ENCODE measurements at places on chromosomes 3 and 15.
A peak's percentile ranks its signal among the peaks of the same experiment; 100 is the strongest.

GRCh38 chr15:95470997-95471689 lies 859.4 kb upstream of the NR2F2 start:
- DNase-seq: no peak

- no peak for DNase-seq
Observed at GRCh38 chr3:176521531-176522175, 675.6 kb downstream of the TBL1XR1 start.

DNA sequence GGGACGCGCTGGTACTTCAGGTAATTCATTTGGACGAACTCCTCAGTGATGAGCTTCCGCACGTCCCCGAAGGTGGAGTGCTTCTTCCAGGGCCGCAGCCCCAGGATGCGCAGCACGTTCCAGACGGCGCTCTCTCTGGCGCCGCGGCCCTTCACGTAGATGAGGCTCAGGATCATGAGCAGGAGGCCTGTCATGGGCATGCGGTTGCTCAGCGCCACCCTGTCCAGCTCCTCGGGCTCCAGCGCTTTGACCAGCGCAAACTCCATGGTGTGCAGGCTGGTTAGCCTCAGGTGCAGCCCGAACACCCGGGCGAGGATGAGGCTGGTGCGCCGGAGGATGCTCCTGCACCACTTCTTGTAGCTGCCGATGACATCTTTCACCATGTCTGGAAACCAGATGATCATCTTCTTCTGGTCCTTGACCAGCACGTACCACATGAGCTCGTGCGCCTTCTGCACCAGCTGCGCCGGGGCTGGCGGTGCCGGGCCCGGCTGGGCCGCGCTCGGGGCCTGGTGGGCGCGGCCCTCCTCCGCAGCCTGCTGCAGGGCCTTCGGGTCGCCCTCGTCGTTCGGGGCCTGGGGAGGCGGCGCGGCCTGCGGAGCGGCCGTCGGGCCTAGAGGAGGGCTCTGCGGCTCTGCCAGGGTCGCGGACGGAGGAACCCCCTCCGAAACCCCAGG lies 501 bp downstream of the NDN start:
- DNase-seq: no peak

GRCh38 chr3:64221571-64222257 lies 3.6 kb downstream of the PRICKLE2 start:
- no peak for DNase-seq

DNA sequence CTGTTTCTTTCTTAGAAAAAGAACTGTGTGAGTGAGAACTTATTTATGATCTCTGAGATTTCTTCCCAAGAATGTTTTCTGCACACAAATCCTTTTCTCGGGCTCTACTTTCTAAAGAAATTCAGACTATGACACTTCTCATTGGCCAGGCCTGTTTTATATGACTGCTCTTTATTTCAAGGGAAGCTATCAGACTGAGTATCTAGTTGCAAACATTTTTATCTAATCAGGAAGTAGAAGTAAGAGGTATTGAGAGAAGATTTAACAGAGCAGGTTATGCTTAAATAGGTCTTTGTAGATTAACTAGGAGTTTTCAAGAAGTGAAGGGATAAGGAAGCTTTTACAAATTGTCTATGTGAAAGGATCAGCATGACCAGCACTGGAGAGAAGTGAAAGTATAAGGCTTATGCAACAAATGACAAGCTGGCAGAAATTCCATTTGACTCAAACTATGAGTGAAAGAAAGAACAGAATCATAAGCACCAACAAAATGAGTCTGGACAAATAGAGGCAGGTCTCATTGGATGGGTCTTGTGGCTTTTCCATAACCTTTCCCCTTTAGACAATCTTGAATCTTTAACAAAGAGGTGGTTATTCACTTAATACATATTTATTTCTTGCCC lies 71.9 kb upstream of the CHL1 start:
- DNase-seq: no peak

GRCh38 chr3:14991818-14992612 lies 44.6 kb downstream of the NR2C2 start:
- peak; percentile 83 for DNase-seq

- peak; percentile 5 for DNase-seq
Observed at GRCh38 chr15:94298364-94298763, 67.0 kb downstream of the MCTP2 start.

Data from NCI-H69 (cell line).